Mesenteric fat pad (tissue), 1 donor: ENCODE measurements at places on chromosomes 7 and 10. TPM values are rescaled to one million over a fixed set of nuclear protein-coding genes. Genes with fewer than 3 reads are reported as not detected.

DNA sequence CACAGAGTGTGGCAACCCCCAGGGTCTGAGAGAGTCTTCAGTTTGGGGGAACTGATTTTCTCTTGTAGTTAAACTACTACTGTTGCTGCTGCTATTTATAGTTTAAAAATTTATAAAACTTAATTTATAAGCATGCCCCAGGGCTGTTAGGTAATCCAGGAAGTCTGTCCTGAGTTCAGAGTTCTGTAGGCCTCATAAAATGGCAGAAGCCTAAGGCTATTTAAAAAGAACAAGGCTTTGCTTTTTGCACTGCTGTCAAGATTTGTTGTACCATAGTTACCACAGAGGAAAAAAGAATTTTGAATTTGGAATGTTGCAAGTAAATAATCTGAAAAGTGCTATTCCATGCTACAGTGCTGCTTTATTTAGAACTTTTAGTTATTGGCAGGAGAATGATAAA is 66.1 kb downstream of the AGK start:
- DNase-seq: no peak

DNA sequence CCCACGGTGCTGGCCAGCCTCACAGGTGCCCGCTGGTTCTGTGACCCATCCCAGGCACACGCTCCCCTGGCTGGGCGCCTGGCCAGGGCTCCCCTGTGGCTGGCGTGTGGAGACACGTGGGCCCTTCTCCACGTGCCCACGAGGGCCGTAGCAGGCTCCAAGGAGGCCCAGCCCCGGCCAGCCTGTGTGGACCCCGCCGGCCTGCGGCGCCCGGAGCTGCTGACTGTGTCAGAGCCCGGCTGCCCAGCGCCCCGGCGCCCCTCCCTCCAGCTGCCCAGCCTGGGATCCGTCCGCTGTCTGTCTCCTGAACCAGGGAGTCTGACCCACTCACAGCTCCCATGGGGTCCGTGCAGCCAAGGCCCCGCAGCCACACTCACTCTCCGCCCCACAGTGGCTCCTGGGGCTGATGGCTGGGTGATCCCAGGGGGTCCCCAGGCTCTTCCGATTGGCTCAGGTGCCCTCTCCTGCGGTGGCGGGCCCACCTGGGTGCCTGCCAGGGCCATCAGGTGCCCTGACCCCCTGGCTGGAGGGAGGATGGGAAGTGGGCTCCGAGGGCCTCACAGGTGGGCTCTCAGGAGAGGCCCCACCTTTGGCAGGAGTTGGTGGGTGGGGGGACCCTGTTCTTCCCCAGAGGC is 9.6 kb downstream of the TMEM184A start:
- DNase-seq: no peak

OR6V1 gene
- not detected for total RNA-seq

DOCK4 gene
- 40.9 TPM for total RNA-seq
